ENCODE measurements at places on chromosomes 4 and X. TPM values are rescaled to one million over a fixed set of nuclear protein-coding genes. Genes with fewer than 3 reads are reported as not detected.

GRCh38 chrX:46204721-46205422 lies 340.3 kb downstream of the ZNF674 start:
- H3K36me3 ChIP-seq: no peaks in the 10 kb centered on the region
- no peak overlapping the region for H3K4me3 ChIP-seq
- H3K4me1 ChIP-seq: no peaks in the 10 kb centered on the region
- no peak for DNase-seq
- H3K27ac ChIP-seq: no peak overlapping the region

- DNase-seq: no peak
- no peak overlapping the region for H3K4me3 ChIP-seq
- peaks cover 18% of the 10 kb centered on the region for H3K4me1 ChIP-seq
Observed at GRCh38 chr4:140095694-140096482, 58.1 kb downstream of the MAML3 start.

- H3K36me3 ChIP-seq: no peaks in the 10 kb centered on the region
- H3K27me3 ChIP-seq: no peaks in the 10 kb centered on the region
- H3K27ac ChIP-seq: no peak overlapping the region
- peaks cover 15% of the 10 kb centered on the region for H3K4me1 ChIP-seq
- no peak for DNase-seq
Observed at GRCh38 chr4:8381814-8382581, 58.5 kb downstream of the ACOX3 start.

GRCh38 chr4:137541181-137541580 lies 8.9 kb upstream of the PCDH18 start:
- no peak for DNase-seq
- H3K27ac ChIP-seq: no peak overlapping the region
- H3K27me3 ChIP-seq: no peaks in the 10 kb centered on the region
- H3K36me3 ChIP-seq: no peaks in the 10 kb centered on the region
- no peak overlapping the region for H3K4me3 ChIP-seq

The TMEM144 gene
- polyA plus RNA-seq: 8.4 TPM
